ENCODE measurements at places on chromosomes 2 and 18. TPM values are rescaled to one million over a fixed set of nuclear protein-coding genes. Genes with fewer than 3 reads are reported as not detected.

Gene NCKAP5
- 1.6 TPM for total RNA-seq

Gene C2orf15
- not detected for total RNA-seq

Gene GLS
- 275 TPM for total RNA-seq

Gene VWA3B
- not detected for total RNA-seq

Gene ZNF521
- 36.4 TPM for total RNA-seq

Gene CCDC85A
- total RNA-seq: 4.6 TPM

Gene ABCB11
- total RNA-seq: not detected

Gene IHH
- total RNA-seq: not detected

Gene RUFY4
- not detected for total RNA-seq

Gene UGT1A3
- not detected for total RNA-seq

Gene CCDC178
- 2.7 TPM for total RNA-seq
